DMS53 (cell line): ENCODE measurements at places on chromosomes 5 and 9.
A peak's percentile ranks its signal among the peaks of the same experiment; 100 is the strongest.

GRCh38 chr5:150175076-150175475 lies 8.5 kb downstream of the CDX1 start:
- DNase-seq = no peak

GRCh38 chr9:36988848-36989247 lies 45.2 kb downstream of the PAX5 start:
- DNase-seq = no peak

DNA sequence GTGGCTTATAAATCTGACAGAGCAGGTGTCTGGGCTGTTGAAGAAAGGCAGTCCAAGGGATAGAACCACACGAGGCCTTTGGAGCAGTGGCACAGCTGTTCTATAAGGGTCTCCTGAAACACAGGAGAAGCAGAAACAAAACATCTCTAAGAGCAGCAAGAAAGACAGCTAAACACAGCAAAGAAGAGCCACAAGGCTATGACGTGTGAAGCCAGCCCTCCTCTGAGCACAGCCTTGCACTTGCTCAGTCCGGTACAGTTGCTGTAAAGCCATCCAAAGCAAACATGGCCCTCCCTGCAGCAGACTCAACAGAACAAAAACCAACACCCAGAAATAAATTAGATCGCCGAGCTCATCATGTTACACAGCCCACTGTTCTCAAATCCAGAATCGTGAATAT lies 2.6 kb upstream of the GZMK start:
- no peak for DNase-seq

DNA sequence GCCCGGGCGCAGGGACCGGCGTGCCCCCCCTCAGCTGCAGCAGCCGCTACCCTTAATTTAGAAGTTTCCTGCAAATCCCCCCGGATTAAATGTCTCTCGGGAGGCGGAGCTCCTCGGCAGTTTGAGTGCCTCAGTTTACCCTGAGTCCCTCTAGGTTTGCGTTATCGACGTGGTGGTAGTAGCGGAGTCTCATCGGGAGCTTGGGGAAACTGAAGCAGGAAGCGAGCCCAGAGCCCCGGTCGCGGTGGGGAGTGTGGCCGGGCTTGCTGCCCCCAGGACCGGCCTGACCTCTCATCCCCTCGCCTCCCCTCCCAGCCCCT lies 529 bp upstream of the TPM2 start:
- peak; percentile 23 for DNase-seq

DNA sequence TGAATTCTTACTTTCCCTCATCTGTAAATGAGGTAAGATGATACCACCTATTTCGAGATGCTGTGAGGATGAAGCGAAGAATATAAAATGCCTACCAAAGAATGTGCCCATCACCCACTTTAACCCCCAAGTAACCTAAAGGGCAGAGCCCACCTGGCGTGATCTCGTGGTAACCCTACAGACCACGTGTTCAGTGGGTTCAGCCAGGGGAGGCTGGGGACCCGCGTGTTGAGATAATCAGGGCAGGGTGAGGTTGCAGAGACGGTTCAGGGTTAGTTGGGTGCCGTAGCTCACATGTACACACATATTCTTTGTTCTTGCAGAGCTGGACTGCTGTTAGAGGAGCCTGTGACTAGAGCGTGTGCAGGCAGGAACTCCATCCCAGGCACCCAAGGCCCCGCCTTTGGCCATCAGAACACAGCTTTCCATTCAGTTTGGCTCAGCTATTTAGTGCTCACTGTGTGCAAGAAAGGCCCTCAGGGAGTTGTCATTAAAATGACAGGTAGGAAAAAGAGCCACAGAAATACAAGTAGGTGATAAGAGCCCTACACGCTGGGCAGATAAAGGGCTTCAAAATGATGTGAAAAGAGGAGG lies 56.5 kb upstream of the HAND1 start:
- no peak for DNase-seq

GRCh38 chr5:98433022-98433421 lies 340.4 kb upstream of the RGMB start:
- no peak for DNase-seq

DNA sequence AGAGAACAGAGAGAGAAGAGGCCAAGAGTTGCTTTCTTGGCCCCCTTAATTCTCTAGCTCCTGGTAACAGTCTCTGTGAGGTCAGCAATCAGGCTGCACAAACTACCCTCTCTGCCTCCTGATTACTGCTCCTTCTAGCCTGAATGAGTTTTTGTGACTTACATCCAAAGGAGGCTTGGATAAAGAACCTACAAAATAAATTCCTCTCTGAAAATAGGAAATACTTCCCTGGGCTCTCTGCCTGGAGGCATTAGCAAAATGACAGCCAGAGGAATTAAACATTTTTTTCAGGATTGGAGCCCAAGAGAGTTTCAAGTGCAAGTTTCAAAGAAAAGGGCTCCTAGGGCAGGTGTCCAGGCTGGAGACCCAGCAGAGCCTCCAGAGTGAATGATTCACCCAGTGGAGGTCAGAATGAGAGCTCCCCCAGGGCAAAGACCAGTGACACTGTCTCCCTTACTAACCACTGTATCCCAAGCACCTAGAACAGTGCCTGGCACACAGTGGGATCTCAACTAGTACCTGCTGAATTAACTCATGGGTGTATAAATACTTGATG lies 162.5 kb downstream of the SPOCK1 start:
- no peak for DNase-seq

GRCh38 chr5:172187118-172188032 lies 649 bp downstream of the STK10 start:
- DNase-seq = peak; percentile 69

GRCh38 chr5:54986269-54986654 lies 869 bp upstream of the ESM1 start:
- DNase-seq = no peak

DNA sequence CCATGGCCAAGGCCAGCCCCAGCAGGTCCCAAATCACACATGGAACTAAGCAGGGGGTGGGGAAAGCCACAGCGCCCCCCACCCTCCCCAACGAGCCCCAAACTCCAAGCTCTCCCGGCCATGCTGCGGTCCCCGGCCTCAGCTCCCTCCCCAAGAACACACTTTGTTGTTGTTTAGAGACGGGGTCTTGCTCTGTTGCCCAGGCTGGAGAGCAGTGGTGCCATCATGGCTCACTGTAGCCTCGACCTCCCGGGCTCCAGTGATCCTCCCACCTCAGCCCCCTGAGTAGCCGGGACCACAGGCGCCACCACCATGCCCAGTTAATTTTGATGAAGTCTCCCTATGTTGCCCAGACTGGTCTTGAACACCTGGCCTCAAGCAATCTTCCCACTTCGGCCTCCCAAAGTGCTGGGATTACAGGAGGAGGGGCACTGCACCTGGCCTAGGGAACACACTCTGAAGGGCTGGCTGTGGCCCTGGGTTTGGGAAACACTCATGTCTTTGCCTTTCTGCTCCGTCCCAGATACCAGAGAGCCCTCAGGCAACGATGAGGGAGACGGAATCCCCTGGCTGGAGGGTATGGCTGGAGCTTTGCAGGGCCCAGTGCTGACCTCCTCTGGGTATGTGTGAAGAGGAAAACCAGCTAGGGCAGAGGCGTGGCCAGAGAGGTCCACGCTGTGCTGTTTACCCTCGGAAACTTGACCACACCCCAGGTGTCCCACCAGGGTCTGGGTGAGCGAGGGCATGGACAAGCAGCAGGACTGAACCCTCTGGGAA lies 53.2 kb upstream of the UBAC1 start:
- no peak for DNase-seq

DNA sequence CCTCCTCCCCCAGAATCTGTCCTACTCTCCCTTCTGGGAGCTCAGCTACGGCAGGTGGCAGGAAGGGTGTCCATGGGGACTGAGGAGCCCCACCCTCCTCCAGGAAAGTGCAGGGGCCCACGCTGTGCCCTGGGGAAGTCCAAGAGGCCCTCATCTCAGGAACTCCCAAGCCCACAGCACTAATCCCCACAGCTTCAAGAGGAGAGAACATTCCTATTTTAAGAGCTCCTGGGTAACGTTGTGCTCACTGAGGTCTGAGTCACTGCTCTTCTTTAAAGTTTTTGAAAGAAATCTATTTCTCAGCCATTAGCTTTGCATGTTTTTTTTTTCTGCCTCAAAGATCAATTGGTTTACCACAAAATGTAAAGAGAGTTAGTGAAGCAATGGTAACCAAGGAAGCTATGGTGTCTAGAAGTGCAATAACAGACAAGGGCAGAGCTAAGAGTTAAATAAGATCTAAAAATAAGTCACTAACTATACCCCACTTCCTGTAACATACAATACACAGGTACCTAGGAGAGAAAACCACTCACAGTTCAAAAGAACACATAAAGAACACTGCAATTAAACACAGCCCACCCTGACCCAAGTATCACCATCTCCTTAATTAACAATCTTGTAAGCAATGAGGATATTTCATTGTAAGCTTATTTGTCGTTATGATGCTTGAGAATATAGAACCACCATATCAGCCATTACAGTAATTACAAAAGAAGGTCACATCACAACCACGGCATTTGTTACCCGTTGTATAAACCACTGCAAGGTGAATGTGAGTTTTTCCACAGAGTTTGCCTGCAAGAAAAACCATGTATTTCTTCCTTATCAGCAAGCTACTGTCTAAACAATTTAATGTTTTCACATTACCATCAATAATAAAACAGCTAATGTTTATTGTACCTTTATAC lies 382.3 kb upstream of the SLC30A5 start:
- DNase-seq = peak; percentile 10

GRCh38 chr9:97740848-97741821 lies 44.0 kb upstream of the XPA start:
- DNase-seq = peak; percentile 86

- DNase-seq = peak; percentile 28
Observed at GRCh38 chr5:176819476-176819875, 9.1 kb downstream of the UNC5A start.

GRCh38 chr5:143165049-143165880 lies 238.2 kb downstream of the NR3C1 start:
- DNase-seq = no peak

DNA sequence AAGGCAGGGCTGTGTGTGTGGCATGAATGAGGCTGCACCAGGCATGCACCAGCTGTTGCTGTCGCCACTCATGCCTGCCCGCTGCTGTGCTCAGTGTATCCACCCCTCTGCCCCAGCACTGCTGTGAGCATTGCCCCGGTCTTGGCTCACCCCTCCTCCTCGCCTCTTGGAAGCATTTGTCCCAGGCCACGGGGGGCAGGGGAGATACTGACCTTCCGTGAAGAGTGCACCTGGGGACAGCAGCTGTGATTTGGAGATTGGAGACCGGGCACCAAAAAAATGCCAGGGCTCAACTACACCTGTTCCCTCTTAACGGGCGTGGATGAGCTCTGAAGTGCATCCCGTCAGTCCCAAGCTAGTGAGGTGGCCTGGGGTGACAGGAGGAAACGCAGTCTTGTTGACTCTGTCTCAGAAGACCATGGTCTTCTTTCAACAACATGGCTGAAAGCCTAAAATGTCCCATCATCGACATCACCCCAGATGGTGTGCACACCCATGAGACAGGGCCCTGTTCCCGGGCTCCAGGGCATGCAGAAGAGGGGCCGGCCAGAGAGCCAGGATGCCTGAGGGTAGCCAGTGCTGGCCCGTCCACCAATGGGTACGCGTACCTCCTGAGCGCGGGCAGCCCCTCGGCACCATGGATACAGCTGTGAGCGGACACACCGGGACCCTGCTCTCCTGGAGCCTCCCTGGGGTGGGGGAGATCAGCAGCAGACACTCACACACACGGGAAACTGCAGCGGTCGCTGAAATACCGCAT lies 115.8 kb downstream of the COL5A1 start:
- DNase-seq = no peak

DNA sequence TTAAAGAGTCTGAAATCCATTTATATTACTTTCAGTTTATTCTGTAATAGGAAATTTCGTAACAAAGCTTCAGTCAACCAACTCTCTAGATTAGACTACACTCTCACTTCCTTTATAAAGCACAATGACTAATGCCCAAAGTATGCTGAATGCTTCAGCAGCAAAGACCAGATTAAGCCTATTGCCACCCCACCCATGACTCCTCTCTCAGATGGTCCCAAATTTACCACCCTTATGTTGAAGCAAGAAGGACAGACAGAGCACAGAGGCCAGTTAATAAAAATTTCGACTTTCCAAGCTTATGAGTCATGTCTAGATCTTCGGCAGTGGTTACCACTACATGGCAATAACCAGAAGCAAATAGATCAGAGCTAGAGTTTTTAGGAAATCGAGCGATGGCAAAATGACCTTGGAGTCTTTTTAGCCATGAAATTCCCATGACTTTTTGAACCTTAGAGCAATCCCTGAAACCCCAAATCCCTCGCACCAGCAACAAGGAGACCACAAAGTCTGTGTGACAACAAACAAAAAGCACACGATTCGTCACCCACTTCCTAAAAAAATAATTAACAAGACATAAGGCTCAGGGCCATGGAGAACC lies 287.8 kb upstream of the RASA1 start:
- DNase-seq = no peak

GRCh38 chr9:78592811-78593210 lies 295.9 kb downstream of the PSAT1 start:
- DNase-seq = no peak

GRCh38 chr5:156819967-156820581 lies 30.0 kb upstream of the PPP1R2B start:
- no peak for DNase-seq

DNA sequence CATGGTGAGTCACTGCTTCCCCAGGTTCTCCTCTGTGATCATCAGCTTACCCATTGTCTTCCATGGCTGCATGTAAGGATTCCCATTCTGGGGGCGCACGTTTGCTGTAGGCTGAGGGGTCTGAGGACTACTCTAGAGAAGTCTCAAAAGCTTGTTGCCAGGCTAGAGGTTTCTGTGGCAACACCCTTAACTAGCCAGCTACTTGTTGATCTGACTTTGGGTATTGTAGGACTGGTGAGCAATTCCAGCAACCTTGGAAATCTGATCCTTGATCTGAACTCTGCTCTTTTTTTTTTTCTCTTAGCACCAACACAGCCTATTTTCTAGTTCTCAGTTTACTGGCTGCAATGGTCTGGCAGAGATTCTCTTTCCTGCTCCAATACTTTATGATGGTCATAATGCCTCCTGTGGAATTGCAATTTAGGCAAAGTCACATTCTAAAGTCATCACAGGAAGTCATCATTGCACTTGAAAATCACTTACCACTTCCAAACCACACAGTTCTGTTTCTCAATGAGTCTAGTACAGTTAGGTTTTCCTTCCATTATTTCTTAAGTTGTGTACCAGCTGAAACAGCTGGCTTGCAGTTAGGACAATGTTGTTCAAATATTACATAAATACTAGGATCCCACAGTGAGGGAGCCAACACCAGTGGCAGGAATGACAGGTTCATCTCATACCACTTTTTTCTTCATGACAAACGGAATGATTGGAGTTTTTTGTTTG lies 110.3 kb downstream of the SLC12A2 start:
- DNase-seq = no peak

GRCh38 chr9:13860019-13860418 lies 453.9 kb downstream of the NFIB start:
- no peak for DNase-seq

- no peak for DNase-seq
Observed at GRCh38 chr5:175859916-175860315, 11.5 kb upstream of the CPLX2 start.
